Stimulated activated CD4-positive, alpha-beta T cell treated with anti-CD3 and anti-CD28 coated beads, Interleukin-4, amount 100 ng/mL, for 4 hours (primary cell): ENCODE measurements at places on chromosomes 1 and 21.

DNA sequence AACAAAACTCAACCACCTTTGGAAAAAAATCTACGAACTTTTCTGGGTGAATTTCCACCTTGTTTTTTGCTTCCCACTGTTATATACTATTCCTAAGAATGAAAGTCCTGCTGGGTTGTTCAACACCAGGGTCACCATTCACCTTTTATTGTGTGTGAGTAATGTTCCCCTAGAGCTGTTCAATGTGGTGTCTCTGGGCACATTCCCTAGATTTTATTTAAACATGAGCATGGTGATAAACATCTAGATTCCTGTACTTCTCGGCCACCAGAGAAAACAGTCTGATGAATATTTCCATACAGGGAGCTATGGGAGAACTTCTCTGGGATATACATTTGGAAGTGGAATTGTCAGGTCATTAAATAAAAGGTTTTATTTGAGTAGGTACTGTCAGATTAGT lies 13.0 kb downstream of the FMN2 start:
- no peak for DNase-seq

GRCh38 chr1:15838721-15839120 lies 8.8 kb upstream of the SPEN start:
- no peak for DNase-seq

DNA sequence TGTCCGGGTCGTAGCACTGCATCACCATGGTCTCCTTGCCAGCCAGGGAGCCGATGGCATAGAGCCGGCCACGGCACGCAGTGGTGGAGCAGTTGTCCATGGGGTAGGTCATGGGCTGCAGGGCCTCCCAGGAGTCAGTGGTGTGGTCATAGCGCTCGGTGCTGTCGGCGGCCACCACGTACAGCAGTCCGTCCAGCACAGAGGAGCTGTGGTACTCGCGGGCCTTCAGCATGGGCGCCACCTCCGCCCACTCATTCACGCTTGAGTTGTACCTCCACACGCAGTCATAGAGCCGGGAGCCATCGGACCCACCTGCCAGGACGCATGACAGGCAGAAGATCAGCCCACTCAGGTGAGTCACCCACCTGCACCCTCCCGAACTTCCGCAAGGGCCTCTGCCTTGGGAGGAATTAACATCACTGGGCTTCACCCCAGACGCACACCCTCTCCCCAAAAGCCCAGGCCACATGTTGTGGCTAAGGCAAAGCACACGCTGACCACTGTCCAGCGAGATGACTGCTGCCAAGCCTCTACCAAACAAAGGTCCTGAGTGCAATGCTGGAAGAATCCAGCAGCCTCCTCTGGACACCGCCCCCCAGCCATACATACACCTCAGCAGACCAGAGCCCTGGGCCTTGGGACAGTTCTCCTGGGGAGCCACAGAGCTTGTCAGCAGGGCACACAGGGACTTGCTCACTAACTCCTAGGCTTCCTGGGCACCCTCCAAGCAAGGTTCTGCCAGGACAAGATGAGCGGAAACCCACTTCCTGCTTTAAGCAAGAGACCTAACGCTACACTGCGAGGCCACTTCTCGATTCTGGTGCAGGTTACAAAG lies 3.3 kb downstream of the KLHL21 start:
- peak; percentile 52 for DNase-seq

DNA sequence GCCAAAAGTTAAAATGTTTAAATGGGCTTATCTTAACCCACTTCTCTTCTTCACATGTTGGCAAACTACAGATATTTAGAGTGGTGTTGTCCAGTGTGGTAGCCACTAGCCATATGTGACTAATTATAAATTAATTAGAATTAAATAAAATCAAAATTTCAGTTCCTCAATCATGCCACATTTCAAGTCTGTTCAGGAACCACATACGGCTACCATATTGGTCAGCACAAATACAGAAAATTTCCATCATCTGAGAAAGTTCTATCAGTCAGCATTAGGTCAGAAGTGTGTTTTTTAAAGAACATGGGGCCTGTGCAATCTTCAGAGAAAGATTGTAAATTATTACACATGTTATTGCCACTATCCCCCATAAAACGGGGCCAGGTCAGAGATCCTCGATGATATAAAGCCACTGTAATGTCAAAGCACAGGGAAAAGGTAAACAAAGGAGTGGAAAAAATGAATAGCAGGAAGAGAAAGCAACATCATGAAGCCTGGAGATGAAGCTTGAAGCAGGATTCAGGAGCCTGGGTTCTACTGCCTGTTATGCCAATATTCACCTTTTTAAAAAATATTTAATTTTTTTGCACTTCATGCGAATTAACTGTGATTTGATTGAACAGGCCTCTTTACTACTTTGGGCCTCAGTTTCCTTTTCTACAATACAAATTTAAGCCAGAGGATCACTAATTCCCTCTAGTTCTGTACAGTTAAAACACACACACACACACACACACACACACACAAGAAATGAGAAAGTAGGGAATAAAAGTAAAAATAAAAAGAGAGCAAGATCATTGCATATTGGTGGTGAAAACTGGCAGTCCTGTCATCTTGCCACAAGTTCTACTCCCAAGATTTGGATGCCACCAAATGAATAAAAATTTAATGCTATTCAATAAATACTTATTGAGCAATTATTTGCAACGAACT lies 2.3 kb downstream of the RSBN1 start:
- no peak for DNase-seq

- DNase-seq = no peak
These were observed 26.8 kb downstream of the DNAJC11 start for GRCh38 chr1:6674771-6675170.

GRCh38 chr1:1171546-1172340 lies 1.9 kb upstream of the TTLL10 start:
- DNase-seq = no peak

- no peak for DNase-seq
These were observed 61.4 kb downstream of the FASLG start for GRCh38 chr1:172720339-172720738.

GRCh38 chr1:37739222-37739621 lies 25.7 kb downstream of the EPHA10 start:
- no peak for DNase-seq

- DNase-seq = no peak
These were observed 149.4 kb downstream of the TRABD2B start for GRCh38 chr1:47847763-47848162.

GRCh38 chr1:180548686-180549317 lies 10.0 kb upstream of the OVAAL start:
- DNase-seq = no peak
